ENCODE measurements at places on chromosomes 12 and 14. TPM values are rescaled to one million over a fixed set of nuclear protein-coding genes. Genes with fewer than 3 reads are reported as not detected.
A peak's percentile ranks its signal among the peaks of the same experiment; 100 is the strongest.

DNA sequence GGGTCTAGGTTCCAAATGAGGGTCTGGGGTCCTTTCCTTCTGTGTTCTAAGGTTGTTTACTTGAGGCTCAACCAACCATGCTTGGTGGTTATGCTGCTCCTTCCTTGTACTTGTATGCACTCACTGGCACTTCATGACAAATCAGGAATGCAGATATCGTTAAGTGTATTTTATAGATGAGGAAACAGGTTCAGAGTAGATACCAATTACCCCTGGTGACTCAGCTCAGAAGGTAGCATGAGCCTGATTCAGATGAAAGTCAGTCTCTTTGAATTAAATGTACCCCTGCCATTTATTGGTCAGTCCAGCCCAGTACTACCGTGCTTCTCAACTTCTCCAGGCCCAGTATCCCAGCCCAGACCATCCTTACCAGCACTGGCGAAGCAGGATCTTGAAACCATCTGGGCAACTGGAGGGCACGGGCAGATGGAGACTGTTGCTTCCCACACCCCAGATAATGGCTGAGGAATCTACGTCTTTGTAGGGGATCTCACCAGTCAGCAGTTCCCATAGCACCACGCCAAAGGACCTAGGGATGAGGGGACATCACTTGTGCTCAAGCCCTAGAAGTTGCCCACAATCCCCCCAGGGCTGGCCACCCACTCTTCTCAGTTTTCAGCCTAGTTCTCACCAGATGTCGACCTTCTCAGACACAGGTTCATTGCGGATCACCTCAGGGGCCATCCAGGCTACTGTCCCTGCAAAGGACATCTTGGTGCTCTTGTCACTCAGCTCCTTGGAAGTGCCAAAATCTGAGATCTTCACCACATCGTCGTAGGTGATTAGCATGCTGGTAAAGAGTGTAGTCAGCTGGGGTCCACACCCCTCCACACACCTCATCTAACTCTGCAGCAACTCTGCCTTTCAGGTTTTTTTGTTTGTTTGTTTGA lies 14.3 kb downstream of the MAP3K12 start:
- DNase-seq = no peak

DNA sequence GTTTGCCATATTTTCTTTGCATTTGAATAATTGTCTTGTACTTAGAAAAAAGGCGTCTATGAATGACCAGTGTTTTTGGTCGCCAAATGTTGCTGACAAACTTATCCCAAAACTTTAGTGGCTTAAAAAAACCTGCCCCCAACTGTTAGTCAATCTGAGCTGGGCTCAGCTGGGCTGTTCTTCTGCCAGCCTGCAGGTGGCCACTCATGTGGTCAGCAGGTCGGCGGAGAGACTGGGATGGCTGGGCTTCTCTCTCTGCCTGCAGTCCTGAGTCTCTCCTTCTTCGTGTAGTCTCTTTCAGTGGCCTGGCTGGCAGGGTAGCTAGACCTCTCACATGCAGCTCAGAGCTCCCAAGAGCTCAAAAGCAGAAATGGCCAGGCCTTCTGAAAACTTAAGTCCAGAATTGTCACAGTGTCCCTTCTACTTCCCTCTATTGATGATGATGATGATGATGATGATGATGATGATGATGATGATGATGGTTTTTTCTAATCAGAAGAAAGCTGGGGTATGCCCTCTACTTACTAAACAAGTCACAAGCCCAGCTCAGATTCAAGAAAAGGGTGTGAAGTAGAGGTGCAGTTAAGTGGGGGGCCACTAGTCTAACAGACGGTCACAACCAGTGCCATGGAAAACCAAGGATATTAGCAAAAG lies 87.9 kb downstream of the PTPN11 start:
- DNase-seq = no peak

GRCh38 chr12:71014180-71014785 lies 93.7 kb upstream of the PTPRR start:
- DNase-seq = no peak

GRCh38 chr12:65567820-65568219 lies 256.5 kb upstream of the HMGA2 start:
- DNase-seq = no peak

DNA sequence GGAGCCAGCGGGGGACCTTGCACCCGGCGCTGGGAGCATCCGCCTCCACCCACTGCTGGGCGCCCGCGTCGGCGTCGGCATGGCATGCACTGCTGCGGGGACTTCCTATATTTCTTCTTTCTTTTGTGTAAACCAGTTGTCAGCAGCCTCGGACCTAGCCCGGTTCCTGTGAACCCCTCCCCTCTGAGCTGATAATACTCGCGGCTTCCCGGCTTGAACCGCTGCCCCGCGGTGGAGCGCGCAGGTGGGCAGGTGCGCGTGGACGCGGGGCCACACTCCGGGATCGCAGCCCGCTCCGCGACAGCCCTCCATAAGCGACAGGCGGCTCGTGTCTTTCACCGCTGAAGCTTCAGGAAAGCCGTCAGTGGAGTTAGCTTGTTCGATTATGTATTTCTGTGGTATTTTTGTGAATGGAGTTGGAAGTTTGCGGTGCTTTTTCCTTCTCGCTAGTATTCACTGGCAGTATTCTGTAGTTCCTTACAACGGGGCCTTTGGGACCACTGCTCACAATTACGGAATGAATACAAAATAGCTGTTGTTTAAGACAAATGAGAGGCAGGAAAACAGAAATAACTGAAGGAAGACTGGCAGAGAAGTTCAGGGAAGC lies 870 bp downstream of the BMAL2 start:
- no peak for DNase-seq

The PIWIL1 gene
- not detected for total RNA-seq

The ST8SIA1 gene
- total RNA-seq = 13.8 TPM

GRCh38 chr14:25522116-25522515 lies 472.2 kb upstream of the STXBP6 start:
- DNase-seq = no peak

The RBM25 gene
- 116 TPM for total RNA-seq

- peak; percentile 21 for DNase-seq
These were observed 14.5 kb downstream of the KRT83 start for GRCh38 chr12:52306731-52307130.

DNA sequence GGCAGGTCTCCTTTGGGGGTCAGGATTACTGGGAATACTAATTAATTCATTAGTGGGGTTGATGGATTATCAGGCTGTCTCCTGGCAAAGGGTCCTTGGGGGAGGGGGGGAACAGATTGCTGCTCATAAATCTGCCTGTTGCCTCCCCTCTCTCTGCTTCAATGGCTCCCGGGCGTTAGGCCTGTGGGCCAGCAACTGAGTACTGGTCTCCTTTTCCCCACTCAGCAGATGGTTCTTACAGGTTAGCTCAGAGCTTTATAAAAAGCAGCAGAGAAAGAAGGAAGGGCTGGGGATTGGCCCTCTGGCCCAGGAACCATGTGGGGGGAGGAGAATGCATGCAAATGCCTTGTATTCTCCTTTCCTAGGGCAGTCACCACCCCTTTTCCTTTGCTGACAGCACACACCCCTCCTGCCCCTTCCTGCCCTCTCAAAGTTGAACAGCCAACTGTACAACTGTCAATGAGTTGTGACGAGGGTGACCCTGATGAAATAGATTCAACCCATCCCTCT lies 2.3 kb upstream of the NEUROD4 start:
- DNase-seq = no peak

The ATL1 gene
- 1.5 TPM for total RNA-seq

DNA sequence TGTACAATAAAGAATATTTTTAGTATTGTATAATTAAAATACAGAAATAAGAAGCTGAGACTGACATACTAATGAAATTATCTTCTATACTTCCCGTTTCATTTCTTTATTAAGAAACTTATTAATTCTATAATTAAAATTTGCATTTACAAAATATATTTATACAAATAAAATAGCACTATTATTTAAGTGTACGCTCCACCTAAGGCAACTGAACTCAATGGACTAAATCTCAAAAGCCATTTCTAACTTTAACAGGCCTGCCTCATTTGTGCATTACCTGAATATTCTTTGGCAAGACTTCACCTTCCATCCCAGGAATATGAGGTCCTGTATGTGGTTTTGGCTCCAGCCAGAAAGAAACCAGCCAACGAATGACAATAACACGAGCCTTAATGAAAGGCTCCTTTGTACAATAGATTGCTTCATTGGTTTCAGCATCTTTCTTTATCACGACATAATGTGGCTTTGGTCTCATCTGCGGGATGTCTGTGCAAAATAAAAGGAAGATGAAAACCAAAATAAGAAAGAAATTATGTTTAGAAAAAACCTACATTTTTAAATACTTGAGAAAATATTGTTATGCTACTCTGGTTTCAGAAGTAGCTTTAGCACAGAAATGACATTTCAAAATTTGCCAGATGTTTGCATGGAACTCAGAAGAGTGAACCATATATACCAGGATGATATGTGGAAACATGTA lies 58.7 kb downstream of the RALGAPA1 start:
- no peak for DNase-seq

The SIX4 gene
- 0.17 TPM for total RNA-seq

DNA sequence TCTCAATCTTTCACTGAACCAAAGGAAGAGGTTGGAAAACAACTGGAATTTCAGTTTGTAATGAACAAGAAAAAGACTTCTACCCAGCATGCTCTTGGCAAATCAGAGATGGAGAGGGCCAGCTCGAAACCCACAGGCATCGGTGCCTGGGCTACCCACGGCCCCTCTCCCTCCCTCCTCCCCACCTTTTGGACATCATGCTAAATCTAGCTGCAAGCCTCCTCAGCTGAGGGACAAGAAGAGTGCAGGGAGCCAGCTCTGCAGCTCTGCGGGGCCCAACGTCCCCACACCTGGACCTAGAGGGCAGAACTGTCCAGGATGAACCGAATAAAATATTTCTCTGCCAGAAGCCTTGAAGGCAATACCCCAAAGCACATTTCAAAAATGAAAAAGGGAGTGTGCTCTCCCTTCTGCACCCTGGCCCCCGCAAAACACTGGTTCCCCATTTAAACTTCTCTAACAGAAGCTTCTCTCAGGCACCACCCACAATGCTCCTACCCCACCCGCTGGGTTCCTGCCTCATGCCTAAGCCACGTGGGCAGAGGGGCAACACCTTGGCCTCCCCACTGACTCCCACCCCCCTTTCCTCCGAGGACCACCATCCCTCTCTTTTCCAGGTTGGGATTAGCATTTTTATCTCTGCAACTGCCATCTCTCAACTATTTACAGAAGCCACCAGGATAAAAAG lies 8.2 kb downstream of the CAMKK2 start:
- DNase-seq = no peak

- DNase-seq = no peak
These were observed 72.9 kb upstream of the DDX11 start for GRCh38 chr12:31000751-31001150.

GRCh38 chr14:66482873-66483272 lies 3.3 kb upstream of the CCDC196 start:
- no peak for DNase-seq

GRCh38 chr14:105193916-105194782 lies 13.0 kb upstream of the NUDT14 start:
- peak; percentile 66 for DNase-seq

- DNase-seq = no peak
These were observed 64.9 kb downstream of the LLPH start for GRCh38 chr12:66065641-66066136.

GRCh38 chr14:83887866-83888265 lies 1642.1 kb upstream of the FLRT2 start:
- DNase-seq = no peak

The CLECL1 gene
- 1.0 TPM for total RNA-seq

DNA sequence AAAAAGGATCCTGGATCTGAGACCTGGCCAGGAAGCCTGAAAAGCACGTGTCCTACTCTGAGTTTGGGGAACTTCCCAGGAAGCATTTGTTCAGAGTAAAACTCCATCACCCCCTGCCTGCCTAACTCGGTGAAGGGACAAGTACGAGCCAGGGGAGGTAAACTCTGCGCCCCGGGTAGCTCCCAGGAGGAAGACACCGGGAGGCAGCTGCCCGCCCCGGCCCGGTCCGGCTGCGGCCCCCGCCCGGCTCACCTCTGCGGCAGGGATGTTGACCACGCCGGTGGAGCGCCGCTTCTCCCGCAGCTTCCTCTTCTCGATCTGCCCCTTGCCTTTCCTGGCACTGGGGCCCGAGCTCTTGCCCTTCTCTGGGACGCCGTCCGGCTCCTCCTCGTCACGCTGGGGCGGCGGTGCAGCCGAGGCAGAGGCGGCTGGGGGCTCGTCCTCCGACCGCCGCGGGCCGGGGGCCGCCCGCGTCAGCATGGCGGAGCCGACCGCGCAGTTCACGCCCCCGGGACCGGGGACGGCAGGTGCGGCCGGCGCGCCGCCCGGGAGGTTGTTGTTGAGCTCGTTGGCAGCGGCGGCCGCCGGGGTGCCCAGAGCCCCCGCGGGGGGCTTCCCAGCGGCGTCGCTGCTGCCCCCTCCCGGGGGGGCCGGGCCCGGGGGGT lies 1.2 kb downstream of the PAWR start:
- DNase-seq = peak; percentile 49

The WNK1 gene
- total RNA-seq = 204 TPM

- DNase-seq = no peak
These were observed 817.8 kb downstream of the GALC start for GRCh38 chr14:87175175-87175574.

The TMEM132C gene
- not detected for total RNA-seq

DNA sequence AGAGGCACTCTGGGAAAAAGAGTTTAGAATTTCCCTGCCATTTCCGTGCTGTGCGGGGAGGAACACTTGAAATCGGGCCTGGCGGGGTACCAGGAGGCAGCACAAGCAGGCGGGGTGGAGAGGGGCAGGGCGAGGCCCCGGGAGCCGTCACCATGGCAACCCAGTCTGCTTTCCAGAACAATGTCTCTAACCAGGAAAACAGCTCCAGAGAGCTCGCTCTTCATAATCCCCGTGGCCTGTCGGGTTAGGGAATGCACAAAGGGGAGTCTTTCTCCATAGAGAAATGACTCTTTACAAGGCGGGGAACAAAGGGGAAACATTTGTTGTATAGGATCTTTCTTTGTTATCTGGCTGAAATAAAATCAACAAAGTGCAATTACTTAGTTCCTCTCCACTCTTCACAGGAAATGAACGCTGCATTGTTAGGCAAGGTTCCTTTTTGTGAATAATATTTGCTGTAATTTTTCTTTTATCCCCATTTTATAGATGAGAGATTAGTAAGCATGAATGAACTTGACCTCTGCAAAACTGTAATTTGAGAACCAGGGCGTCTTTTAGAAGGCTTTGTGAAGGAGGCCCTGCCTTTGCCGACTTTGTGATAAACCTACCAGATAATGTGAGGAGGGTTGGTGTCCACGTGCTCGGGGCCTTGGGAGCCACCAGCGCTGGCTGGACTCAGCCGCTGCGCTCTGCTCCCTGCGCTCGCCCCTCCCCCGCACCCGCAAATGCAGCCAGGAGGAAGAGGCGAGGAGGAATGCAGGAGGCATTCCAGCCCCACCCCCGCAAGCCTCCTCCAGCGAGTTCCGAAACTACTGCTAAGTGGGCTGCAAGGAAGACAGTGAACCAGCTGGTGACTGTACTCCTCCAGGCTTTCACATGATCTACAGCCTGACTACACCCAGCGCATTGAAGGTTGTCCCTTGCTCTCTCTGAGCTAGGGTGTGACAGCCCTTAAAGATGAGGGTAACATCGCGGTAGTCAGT lies 105.2 kb upstream of the ATF7IP start:
- no peak for DNase-seq

- DNase-seq = no peak
These were observed 42.0 kb downstream of the SH2B3 start for GRCh38 chr12:111447571-111448265.

All from activated naive CD8-positive, alpha-beta T cell treated with anti-CD3 and anti-CD28 coated beads, Interleukin-2, amount 10 ng/mL, durations not matched to agents 7 days and 5 days (primary cell).